Stimulated activated CD4-positive, alpha-beta T cell treated with anti-CD3 and anti-CD28 coated beads, TNF-alpha, amount 100 ng/mL, for 1 hour (primary cell): ENCODE measurements at places on chromosomes 2 and 18.

DNA sequence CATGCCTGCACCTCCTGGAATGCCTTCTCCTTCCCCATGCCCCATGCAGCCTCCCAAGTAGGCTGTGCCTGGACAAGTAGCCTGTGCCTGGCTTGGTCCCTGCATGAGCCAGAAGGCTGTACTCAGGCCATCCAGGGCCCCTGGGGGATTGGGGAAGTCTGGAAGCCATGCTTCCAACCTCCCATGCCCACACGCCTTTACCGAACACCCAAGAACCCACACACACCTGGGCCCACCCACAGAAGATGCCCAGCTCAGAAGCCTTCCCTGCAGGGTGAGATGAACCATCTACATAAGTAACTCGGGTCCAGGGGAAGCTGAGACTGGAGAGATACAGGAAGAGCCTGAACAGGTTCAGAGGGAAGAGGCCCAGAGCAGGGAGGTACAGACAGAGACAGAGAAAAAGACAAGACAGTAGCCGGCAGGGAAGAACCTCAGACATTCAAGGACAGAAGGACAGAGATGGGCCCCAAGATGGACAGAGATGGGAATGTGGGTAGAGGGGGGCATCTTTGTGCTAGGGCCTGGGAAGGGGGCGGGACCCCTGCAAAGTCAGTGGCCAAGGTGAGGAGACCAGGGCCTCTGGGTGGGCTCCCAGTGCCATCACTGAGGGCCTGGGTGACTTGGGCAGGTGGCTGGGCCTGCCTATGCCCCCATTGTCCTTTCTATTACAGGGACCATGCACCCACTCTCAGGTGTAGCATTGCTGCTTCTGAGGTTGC lies 4.3 kb downstream of the BIN1 start:
- no peak for DNase-seq

DNA sequence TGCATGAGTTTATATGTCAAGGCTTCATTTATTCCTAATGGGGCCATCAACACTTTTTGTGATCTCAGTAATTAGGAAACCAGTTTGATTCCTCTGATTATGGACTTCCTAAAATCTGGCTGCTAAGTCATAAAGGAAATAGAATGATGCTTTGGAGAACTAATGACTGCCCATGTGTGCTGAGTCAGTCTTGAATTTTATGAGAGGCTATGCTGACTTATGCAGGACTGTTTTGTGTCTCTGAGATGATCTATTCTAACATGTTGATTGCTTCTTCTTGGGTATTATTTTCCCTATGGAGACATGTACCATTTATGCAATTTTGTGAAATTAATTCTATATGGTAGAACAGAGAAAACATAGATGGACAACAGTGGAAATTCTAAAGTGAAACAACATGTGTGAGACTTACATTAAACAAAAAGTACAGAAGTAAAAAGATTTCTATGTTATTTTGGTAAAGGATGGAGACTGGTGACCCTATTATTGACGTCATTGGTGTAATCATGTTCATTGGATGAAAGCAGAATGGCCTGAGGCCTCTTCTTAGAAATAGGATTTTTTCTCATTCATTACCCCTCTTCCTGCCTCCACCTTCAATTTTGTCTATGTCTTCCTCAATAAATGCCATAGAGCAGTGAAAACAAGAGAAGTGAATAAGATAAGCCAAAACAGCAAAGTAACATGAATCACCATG lies 1658.2 kb upstream of the PIK3C3 start:
- no peak for DNase-seq

DNA sequence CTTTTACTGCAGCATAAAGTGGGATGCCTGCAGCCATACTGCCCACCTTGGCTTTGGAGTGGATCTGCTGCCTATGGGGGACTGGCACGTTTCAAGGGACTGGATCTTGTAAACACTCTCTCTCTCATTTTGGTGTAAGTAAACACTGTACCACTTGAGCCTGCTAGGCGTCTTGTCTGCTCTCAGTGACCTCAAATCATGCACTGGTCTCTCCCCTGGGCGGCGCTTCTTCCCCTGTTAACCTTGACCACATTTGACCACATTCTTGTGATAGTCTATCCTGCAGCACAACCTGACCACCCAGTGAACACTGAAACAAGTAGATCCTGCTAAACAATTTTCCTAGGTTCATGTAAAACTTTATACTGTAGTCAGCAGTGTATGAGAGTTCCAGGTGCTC lies 82.6 kb upstream of the HNMT start:
- DNase-seq, result no peak

DNA sequence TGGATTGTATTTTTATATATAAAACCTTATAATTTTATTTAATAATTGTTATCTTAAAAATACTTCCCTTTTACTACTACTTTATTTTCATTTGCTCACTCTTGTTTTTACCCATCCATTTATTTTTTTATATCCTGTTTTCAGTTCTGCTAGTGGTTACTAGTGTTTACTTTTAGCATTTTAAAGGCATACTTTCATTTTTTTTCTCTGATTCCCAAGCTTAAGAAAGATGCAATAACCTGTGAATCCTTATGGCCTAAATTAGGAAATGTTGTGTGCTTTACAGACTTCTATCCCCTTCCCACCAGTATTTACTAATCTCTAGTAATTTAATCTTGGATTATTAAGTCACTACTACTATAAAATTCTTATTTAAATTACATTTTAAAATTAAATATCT lies 140.0 kb downstream of the SMAD7 start:
- DNase-seq, result no peak
